Coronary artery (tissue), 2 donors: ENCODE measurements at places on chromosomes 2 and 18.

GRCh38 chr2:127024769-127025358 is 82.1 kb downstream of the BIN1 start:
- DNase-seq, result no peak

DNA sequence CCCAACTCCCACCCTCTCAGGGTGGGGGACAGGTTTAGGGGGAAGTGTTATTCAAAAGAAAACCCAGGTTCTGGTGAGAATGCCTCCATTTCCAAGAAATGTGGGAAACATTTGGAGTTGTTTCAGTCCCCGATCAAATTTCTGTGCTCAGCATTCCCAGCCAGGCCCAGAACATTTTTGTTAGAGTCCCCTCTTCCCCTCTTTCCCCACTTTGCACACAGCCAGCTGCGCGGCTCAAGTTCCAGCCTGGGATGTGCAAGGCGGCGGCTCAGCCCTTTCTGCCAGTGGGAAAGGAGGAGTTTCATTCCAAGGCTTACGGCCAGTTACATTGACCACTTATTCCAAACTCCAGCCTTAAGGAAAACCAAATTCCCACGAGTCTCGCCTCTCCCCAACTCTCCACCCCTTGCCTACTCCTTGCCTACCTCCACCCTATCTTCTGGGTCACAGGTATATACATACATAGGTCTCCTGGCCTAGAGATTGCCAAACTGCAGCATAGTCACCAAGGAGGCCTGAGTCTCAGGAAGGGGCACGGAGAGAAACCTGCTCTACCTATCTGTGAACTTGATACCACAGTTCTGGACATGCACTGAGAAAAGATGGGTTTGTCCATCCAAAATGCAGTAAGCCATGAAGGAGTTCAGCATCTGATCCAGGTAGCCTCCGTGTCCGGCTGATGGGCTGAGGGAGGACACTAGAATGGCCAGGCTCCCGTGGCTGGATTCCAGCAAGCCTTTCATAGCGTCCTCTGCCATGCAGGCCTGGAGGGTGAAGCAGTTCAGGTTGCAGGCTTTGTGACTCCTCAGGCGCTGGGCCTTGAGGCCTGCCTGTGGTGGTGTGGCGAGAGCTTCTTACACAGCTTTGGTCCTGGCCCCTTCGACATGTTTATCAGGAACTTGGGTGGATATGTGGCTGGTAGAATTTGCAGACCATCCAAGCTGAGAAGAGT is 154.5 kb downstream of the ZFP36L2 start:
- peak; percentile 71 for DNase-seq

DNA sequence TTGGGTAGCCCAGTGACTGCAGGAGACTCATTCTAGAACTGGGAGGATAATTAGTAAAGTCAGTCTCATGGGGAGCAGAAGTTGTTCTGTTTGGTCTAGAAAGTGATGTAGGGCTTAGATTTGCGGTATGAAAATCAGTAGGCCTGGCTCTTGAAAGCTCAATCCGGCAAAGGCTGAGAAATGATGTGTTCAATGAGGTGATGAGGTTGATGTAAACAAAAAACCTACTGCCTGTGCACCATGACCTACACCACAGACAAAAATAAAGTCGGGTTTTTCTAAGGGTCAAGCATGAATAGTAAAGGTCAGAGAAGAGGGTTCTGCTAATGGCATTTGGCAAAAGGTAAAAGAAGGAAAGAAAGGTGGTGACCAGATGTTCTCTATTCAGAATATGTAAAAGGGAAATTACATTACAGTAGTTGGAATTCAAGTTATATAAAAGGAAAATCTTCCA is 80.8 kb upstream of the COL5A2 start:
- DNase-seq, result no peak

- DNase-seq, result no peak
These were observed 99.4 kb upstream of the PKDCC start for GRCh38 chr2:41948397-41948763.

- peak; percentile 74 for DNase-seq
These were observed 90.6 kb upstream of the WDR75 start for GRCh38 chr2:189350540-189351209.

GRCh38 chr2:216855605-216856004 is 4.3 kb downstream of the TNP1 start:
- DNase-seq, result no peak

GRCh38 chr2:46815121-46815802 is 100.3 kb downstream of the MCFD2 start:
- DNase-seq, result no peak

GRCh38 chr2:235713189-235713588 is 219.3 kb downstream of the AGAP1 start:
- no peak for DNase-seq

GRCh38 chr18:39753178-39753577 is 2187.6 kb upstream of the CELF4 start:
- no peak for DNase-seq

GRCh38 chr2:27494284-27494943 is 586 bp downstream of the FNDC4 start:
- peak; percentile 83 for DNase-seq

DNA sequence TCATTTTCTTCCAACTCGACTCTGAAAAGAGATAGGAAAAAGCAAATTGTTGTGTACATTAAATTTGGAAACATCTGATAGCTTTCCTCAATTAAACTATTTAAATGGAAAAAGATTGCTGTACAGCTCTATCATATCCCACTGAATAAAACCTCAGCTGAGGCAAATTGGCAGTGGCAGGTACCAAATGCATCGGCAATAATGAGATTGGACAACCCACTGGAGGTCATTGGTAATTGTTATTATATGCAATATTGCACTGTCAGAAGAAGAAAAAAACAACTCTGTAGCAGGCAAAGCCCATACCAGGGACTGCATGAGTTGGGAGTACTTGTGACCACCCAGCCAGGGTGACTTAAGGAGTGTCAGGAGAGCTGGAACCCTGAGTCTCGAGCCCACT is 291.6 kb upstream of the SKOR2 start:
- no peak for DNase-seq

DNA sequence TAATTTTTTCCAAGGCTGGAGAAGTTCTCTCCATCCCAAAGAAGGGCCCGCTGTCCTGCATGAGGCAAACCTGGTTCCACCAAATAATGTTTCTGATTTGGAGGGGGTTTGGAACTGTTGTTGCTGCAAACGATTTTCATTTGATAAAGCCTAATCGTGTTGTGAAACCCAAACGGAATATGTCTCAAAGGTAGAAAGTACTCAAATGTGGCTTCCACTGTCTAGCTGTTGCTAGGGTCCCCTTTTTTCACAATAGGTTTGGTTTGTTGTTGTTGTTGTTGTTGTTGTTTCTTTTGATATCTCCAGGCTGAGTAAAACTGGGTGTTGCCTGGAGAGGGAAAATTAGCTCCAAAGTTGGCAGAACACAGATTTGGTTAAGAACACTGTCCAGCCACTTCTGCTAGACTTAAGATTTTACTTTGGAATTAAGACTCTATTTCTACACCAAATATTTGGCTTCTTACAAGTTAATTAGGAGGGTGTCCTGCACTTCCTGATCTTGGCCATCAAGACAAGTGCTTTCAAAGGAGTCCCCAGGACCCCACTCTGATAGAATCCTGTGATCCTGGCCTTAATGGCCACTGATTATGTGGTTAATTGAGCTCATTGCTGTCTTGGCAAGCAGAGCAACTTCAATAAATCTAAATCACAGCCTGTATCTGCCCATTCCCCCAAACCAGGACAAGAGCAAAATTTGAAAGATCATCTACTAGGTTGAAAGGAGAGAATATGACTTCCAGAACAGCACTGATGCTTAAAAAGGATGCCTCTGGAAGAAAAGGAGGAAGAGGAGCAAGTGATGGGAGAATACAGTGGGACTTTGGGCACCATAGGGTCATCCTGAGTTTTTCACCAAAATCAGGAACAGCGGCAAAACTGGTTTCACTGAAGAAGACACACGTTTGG is 3.3 kb upstream of the HOXD13 start:
- DNase-seq, result peak; percentile 7

GRCh38 chr2:71486881-71487640 is 33.7 kb downstream of the DYSF start:
- no peak for DNase-seq

- DNase-seq, result no peak
These were observed 916.6 kb downstream of the CCDC85A start for GRCh38 chr2:57100436-57100835.

DNA sequence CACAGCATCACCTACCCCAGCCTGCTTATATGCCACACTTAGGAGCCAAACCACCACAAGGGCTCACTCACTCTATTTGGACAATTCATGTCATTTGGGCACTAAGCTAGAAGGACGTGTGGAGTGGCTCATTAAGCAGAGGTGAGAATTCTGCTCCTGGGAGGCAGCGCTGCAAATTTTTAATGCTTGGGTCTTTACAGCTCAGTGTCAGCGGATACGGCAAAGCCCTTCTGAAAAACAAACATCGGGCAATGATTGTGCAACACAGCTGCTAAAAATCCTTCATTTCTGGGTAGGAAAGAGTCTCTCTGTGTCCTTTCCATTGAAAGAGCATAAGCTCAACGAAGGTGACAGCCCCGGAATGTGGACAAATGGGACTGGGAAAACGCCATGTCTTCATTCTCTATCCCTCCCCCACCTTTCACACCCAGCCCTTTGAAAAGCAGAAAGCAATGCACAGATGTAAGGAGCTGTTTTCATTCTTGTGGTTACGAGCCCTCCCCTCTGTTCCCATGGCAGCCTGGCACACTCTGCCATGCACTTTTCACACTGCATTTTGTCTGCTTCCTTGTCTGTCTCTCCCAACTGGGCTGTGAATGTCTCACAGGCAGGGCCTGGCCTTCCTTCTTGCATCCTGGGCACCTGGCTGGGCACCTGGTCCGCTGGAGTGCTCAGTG is 16.0 kb downstream of the TMEM177 start:
- no peak for DNase-seq
